Upper lobe of right lung (tissue), 1 donor: ENCODE measurements at places on chromosomes 7 and 10.

GRCh38 chr10:75598998-75599397, 167.6 kb downstream of the LRMDA start:
- DNase-seq = no peak

GRCh38 chr10:121337427-121337826, 260.8 kb downstream of the FGFR2 start:
- no peak for DNase-seq

DNA sequence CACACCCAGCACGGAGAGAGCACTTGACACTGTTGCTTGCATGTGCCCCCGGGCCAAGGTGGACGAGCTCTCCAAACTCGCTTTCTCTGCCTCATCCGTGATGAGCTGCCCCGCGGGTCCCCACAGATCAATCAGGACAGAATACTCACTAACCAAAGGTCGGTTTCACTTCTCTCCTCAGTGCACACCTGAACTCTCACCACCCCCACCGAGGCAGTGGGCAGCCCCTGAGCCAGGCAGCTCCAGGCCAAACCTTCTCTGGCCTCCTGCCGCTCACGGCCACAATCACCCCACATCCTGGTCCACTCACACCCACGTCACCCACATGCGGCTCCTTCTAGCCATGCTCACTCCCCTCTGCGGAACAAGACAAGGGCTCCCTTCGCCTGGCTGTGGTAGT, 443.9 kb downstream of the DNAJB6 start:
- DNase-seq = peak; percentile 39

GRCh38 chr10:16545116-16545736, 23.5 kb upstream of the C1QL3 start:
- no peak for DNase-seq

GRCh38 chr10:79223091-79224048, 123.9 kb upstream of the PPIF start:
- peak; percentile 90 for DNase-seq

- DNase-seq = no peak
Measured at GRCh38 chr10:45593938-45594275, 78.7 kb downstream of the ZFAND4 start.
